ENCODE measurements at places on chromosomes 7 and 10.
A peak's percentile ranks its signal among the peaks of the same experiment; 100 is the strongest.

GRCh38 chr10:101536800-101537199, 51.3 kb downstream of the POLL start:
- DNase-seq: no peak

- no peak for DNase-seq
Observed at GRCh38 chr7:41478187-41478586, 224.7 kb downstream of the INHBA start.

DNA sequence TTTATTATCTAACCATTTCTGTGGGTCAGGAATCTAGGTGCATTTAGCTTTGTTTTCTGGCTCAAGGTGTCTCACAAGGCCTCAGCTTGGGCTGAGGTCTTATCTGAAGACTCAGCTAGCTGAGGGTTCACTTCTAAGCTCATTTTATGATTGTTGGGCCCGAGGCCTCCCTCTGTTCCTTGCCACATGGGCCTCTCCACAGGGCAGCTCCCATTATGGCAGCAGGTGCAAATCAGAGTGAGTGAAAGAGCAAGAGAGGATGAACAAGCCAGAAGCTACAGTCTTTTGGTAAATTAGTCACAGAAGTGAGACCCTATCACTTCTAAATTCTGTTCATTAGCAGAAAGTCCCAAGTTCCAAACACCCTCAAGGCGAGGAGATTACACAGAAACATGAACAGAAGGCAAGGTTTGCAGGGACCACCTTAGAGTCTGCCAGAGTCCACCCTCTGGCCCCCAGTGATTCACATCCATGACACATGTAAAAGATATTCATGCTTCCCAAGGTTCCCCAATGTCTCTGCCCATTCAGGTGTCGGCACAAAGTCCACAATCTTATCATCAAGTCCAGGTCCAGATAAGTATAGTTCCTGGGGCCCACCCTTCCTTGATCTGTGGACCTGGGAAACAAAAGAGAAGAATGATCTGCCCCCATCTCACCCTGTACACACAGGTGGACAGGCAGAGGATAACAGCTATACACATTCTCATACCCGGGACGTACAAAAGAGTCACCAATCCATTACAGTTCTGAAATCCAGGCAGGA, 23.7 kb downstream of the FIGNL1 start:
- no peak for DNase-seq

DNA sequence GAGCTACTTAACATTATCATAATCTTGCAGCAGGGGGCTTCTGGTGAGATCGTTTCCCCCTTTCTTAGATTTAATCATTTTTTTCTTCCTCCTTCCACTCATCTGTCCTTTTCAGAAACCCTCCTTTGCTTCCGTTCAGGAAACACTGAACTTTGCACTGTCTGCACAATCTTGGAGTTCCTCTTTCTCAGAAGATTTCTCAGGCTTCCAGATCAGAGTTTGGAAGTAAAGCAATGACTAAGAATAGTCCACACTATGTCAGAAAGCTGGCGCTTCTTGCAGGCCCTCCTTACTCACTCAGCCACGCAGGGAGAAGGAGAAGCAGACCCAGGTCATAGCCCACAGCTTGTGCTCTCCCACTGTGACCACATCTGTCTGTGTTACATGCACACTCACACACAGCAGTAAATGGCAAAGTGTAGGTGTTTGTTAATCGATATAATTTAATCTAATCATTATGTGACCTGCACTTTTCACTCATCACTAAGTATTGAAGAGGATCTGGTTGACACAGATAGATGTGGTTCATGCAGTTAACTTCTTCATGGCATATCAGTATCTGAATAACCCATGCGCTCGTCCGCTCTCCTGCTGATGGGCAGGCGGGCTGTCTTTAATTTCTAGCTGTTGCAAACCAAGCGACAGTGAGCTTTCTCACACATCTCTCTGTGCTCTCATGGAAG, 30.2 kb downstream of the ALOX5 start:
- DNase-seq: no peak

DNA sequence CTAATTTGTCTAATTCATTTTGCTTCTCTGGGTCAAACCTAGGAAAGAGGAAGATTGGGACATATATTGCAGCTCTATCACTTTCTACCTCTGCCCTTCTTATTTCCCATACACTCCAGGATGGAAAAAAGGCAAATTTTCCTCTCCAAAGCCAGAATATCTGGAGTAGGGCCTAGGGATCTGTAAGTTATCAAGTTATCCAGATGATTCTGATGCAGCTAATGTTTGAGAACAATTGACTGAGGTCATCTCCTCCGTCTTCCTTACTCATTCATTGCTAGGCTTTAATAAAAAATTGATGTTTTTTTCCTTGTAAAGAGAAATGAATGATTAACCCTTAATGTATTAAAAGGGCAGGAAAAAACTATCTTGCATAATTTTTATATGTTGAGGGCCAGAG, 211.9 kb upstream of the GLI3 start:
- DNase-seq: no peak

- no peak for DNase-seq
Observed at GRCh38 chr7:133820584-133820983, 306.6 kb upstream of the LRGUK start.

- no peak for DNase-seq
Observed at GRCh38 chr10:1153805-1154351, 97.7 kb downstream of the WDR37 start.

- no peak for DNase-seq
Observed at GRCh38 chr10:28463676-28464395, 69.1 kb upstream of the WAC start.

- DNase-seq: no peak
Observed at GRCh38 chr10:22599636-22600228, 114.6 kb downstream of the PIP4K2A start.

- DNase-seq: no peak
Observed at GRCh38 chr10:92208736-92209135, 82.1 kb downstream of the CPEB3 start.

GRCh38 chr7:138738551-138739335, 37.6 kb upstream of the SVOPL start:
- peak; percentile 81 for DNase-seq

- DNase-seq: no peak
Observed at GRCh38 chr10:21368022-21368582, 157.4 kb downstream of the SKIDA1 start.

DNA sequence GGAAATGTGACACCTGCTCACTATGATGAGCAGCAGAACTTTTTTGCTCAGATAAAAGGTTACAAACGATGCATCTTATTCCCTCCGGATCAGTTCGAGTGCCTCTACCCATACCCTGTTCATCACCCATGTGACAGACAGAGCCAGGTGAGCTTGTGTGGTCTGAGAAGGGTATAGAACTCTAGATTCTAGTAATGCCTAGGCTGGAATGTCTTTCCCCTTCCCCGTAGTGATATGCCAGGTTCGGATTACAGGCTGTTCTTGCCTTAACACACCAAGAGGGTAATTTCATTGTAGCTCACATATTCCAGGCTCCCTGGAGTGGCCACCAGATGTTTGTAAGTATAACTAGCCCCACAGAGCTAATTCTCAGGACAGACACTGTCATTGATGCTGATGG, 9.2 kb downstream of the HIF1AN start:
- DNase-seq: no peak

- DNase-seq: no peak
Observed at GRCh38 chr10:67790534-67791408, 47.2 kb downstream of the DNAJC12 start.

DNA sequence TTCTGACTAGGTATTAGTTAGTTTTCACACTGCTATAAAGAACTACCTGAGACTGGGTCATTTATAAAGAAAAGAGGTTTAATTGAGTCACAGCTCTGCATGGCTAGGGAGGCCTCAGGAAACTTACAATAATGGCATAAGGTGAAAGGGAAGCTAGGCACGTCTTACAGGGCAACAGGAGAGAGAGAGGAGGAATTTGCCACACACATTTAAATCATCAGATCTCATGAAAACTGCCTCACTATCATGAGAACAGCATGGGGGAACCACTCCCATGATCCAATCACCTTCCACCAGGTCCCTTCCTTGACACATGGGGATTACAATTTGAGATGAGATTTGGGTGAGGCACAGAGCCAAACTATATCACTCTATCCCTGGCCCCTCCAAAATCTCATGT, 40.6 kb upstream of the ZMYND11 start:
- no peak for DNase-seq

- no peak for DNase-seq
Observed at GRCh38 chr10:50552771-50553535, 70.8 kb downstream of the SGMS1 start.

- DNase-seq: no peak
Observed at GRCh38 chr7:12386313-12386740, 17.3 kb downstream of the VWDE start.

DNA sequence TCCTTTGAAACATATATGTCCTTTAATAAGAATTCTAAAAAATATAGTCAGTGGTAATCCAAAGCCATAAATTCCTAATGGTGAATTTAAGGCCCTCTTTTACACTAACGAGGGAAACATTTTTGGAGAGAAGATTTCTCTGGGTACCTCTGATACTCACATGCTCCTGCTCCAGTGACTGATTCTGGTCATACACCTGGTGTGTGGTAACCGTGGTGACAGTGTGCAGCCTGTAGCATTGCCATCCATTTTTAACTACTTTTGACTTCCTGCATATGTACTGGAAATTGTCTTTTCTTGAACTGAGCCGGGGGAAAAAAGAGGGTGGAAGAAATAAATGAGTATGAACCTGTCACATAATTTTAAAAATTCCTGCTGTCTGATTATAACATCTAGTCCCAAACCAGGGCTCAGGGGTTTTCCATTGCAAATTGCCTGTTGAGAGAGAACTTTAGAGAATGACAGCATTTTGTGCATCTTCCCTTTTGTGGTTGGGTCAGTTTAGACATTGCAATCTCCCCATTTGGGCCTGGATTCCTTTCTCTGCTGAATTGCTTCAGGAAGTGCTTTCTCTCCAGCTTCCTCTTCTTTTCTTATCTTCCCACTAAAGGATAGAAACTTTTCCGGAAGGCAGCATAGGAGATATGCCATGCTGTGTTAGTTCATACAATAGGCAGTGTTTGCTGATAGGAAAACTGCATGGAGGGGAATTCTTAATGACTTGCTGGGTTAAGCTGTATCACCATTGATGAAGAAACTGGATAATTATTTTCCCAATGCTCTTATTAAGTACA, 125.5 kb downstream of the GRM3 start:
- DNase-seq: no peak

- DNase-seq: no peak
Observed at GRCh38 chr7:94123136-94123535, 119.0 kb upstream of the BET1 start.

- no peak for DNase-seq
Observed at GRCh38 chr7:28627263-28627653, 214.9 kb downstream of the CREB5 start.

GRCh38 chr7:1892011-1892965, 222.2 kb downstream of the ELFN1 start:
- DNase-seq: no peak

GRCh38 chr7:2209146-2209960, 23.4 kb downstream of the MAD1L1 start:
- peak; percentile 90 for DNase-seq

- no peak for DNase-seq
Observed at GRCh38 chr7:98539865-98540264, 77.2 kb upstream of the NPTX2 start.

DNA sequence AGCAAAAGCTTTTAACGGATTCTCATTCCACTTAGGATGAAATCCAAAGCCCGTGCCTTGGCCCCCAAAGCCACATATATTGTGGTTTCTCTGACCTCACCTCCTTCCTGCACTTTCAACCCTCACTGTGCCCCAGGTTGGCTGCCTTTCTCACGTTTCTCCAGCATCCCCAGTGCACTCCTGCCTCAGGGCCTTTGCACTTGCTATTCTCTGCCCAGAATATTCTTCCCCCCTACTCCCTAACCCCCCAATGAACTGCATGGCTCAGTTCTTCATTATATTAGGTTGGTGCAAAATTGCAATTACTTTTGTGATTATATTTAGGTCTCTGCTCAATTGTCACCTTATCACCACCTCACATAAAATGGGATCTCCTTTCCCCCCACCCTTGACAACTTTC, 34.2 kb downstream of the MYOF start:
- no peak for DNase-seq

- DNase-seq: no peak
Observed at GRCh38 chr7:129166745-129167144, 21.7 kb upstream of the SMO start.

- DNase-seq: no peak
Observed at GRCh38 chr10:8300925-8301324, 246.4 kb downstream of the GATA3 start.

GRCh38 chr7:26195867-26196657, 4.5 kb downstream of the HNRNPA2B1 start:
- no peak for DNase-seq

GRCh38 chr7:2214636-2215035, 18.1 kb downstream of the MAD1L1 start:
- DNase-seq: no peak

DNA sequence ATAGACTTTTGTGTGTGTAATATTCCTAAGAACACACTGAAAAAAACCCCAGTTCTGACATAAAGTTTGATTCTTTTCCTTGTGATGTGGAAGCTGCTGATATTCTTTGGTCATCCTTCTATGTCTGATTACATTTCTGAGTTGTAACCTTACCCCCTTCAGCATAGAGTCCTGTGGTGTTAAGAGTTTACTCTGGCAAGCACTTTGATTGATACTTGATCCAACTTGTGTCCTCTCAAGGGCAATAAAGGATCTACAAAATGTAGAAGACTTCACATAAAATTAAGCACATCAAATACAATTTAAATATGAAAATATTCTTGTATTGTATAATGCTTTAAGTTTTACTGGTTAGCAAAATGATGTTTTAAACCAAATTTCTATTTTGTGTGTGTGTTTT, 221.7 kb upstream of the DKK1 start:
- DNase-seq: no peak

DNA sequence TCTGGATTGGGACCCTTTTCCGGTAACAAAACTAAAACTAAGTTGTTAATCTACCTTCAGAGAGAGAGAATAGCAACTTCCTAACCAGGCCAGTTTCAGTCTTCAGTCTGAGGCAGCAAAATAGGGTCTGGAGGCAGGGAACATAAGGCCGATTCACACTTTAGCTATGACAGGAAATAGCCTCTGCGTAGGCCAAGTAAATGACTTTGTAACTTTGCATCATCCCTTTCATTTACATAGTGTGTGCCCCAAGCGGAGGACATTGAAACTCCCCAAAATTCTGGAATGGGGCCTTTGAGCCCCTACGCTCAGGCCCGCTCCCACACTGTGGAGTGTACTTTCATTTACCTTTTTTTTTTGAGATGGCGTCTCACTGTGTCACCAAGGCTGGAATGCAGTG, 1.7 kb upstream of the UPP1 start:
- no peak for DNase-seq

- no peak for DNase-seq
Observed at GRCh38 chr7:102425639-102426267, 7.6 kb upstream of the ORAI2 start.

DNA sequence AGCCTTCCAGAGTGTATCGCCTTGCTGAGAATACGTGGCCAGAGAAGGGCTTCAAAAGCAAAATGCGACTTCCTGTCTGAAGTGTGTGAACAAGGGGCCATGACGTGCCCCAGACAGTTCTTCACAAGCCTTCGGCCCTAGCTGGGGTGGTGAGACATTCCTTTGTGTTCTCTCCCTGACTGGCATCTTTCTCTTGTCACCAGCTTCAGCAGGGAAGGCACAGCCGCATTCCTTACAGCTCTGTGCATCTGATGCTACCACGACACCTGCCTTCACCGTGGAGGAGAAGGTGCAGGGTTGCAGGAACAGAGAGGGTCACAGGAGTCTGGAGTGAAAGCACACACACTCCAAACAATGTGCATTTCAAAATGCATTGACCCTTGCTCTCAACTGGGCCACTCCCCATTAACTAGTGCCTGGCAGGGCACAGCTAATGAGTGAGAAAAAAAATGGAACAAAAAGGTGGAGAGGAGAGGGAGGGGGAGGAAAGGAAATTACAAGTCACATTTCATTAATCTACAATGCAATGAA, 93.4 kb downstream of the GPR26 start:
- no peak for DNase-seq
